ENCODE measurements at places on chromosomes 6 and 20.
A peak's percentile ranks its signal among the peaks of the same experiment; 100 is the strongest.

GRCh38 chr20:4038047-4038459, 22.7 kb upstream of the RNF24 start:
- no peak for DNase-seq

GRCh38 chr20:47672886-47673670, 112.2 kb downstream of the SULF2 start:
- DNase-seq: no peak

DNA sequence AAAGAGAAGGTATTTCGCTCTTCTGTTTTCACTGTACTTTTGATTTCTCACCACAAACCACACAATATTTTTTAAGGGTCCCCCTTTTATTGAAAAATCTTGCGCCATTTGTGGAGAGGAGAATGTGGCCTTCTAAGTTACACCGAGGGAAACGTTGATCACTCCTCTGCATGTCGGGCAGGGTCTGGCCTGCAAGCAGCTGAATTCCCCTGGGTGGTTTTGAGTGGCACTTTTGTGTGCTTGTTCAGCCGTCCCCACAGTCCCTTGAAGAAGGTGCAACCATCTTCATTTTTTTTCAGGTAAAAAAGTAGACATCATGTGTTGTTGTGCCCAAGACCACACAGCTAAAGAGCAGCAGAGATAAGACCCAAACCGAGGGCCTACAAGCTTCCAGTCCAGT, 6.1 kb downstream of the GPR31 start:
- DNase-seq: no peak

GRCh38 chr6:22146931-22147701, 149.7 kb downstream of the PRL start:
- DNase-seq: no peak

- DNase-seq: no peak
Measured at GRCh38 chr20:6668546-6668945, 98.9 kb upstream of the BMP2 start.

- no peak for DNase-seq
Measured at GRCh38 chr6:165831812-165832510, 168.9 kb upstream of the PDE10A start.

- no peak for DNase-seq
Measured at GRCh38 chr20:5146871-5147592, 20.2 kb downstream of the CDS2 start.

- peak; percentile 70 for DNase-seq
Measured at GRCh38 chr6:148166339-148166968, 176.2 kb upstream of the SASH1 start.

DNA sequence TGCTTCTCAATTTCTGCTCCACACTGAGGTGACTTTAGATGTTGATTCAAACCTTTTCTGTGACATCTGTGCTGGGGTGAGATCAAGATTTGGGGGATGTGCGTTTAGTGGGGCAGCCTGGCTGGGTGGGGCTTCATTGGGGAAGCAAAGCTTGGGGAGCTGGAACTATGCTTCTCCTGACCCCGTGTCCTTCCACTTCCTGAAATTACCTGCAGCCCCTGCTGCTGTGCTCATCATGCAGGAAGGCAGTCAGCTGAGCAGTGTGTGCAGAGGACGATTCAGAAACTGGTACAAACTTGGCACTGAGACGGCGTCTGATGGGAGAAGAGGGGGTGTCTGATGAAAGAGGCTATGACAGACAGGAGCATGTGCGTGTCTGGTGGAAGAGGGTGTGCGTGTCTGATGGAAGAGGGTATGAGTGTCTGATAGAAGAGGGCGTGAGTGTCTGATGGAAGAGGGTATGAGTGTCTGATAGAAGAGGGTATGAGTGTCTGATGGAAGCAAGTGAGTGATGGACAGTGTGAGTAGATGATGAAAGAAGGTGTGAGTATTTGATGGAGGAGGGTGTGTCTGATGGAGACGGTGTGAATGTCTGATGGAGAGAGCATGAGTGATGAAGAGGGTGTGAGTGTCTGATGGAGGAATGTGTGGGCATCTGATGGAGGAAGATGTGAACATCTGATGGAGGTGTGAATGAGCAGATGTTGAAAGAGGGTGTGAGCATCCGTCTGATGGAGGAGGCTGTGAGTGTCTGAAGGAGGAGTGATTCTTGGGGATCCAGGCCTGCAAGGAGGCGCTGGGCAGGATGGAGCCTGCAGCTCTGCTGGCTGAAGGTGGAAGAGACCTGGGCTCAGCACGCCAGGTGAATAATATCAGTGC, 103.4 kb downstream of the SYCP2 start:
- no peak for DNase-seq

- no peak for DNase-seq
Measured at GRCh38 chr6:94177429-94177828, 758.1 kb upstream of the EPHA7 start.

DNA sequence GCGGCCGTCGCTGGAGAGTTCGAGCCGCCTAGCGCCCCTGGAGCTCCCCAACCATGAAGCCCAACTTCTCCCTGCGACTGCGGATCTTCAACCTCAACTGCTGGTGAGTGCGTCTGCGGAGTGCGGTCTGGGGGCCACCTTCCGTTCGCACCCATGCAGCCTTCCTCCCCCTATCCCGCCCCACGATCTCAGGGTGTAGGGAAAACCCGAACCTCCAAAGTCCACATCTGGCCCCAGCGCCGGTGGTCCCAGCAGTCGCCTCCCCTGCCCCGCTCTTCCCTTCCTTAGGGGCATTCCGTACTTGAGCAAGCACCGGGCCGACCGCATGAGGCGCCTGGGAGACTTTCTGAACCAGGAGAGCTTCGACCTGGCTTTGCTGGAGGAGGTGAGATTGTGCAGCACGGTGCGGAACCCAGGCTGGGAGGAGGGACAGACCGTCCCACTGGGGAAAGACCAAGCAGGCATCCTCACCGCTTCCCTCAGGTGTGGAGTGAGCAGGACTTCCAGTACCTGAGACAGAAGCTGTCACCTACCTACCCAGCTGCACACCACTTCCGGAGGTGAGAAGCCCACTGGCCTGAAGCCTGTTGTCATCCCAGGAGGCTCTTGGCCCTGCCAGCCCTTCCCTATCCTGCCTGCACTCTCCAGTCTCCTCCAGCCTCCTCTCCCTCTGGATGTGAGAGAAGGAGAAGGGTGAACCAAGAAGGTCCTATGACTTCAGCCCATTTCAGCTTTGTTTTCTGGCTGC, 719 bp downstream of the SMPD2 start:
- DNase-seq: no peak

DNA sequence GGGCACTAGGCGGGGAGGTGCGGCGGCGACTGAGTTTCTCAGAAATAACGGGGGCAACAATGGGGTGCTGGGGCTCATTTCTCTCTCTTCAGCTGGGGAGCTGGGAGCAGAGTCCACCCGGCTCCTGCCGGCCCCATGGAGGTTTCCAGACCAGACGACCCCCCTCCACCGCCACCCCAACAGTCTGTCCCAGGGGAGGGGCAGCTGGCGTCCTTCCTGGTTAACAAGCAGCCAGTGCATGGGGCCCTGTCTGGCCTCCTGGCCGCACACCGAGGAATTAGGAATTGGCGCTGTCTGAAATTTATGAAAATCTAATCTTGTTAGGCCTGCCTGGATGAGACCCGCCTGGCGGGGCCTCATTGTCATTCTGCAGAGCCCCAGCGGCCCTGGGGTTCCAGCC, 42.4 kb downstream of the PMEPA1 start:
- DNase-seq: no peak

- DNase-seq: no peak
Measured at GRCh38 chr20:49115564-49115963, 69.5 kb downstream of the CSE1L start.

- DNase-seq: no peak
Measured at GRCh38 chr6:166473886-166474571, 91.3 kb upstream of the MPC1 start.

DNA sequence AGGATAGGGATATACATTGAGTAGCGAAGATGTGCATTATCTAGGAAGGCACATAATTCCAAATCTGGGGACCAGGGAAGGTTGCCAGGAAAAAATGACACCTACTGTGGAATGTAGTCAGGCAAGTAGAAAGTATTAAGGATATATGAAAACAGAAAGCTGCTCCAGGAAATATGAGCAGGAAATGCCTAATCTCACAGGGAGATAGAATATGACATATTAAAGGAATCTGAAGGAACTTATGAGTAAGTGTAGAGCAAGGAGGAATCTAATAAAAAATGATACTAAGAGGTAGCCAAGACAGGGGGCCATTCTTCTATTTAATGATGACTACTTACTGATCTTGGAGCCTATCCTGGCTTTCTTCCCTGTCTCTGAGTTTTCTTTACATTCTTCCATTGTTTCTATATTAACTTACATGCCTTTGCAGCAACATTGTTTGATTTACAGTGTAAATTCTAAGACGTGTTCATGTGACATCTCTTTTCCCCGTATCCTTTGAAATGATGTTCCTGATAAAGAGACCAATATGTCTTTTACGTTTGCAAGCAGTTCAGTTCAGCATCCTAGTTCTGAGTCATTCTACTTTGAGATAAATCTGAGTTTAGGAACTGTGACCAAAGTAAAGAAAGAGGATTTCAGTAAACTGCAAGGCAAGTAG, 58.6 kb downstream of the TINAG start:
- DNase-seq: no peak

DNA sequence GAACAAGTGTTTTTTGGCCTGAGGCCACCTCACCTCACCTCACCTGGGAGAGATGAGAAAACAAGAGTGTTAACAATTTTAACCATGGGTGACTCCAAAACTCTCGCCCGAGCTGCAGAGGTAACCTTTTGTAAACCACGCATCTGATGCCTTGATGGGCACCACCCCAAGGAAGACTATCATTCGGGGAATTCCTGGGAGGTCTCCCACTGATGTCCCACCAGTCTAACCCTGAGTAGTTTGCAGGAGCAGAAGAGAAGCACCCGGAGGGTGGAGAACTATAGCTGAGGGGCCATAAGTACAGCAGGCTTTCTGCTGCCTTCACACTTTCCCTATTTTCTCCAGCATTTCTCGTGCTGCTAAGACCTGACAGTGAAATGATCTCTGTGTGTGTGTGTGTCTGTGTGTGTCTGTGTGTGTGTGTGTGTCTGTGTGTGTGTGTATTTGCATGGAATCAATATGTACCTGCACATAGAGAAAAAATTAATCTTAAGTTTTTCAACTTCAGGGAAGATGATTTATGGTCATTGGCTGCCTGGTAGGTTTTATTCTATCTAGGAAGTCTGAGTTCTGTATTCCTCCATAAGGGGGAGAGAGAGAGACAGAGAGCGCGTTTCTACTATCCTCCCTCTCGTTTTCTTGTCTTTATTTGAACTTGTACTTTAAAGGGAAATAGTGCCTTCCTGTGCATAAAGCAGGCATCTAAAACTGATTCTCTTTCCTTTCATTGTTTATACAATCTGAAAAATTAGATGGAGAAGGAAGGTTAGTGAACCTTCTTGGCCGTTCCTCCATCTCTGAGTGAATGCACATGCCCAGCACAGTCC, 75.8 kb downstream of the CAP2 start:
- no peak for DNase-seq

GRCh38 chr6:131575834-131576478, 2.9 kb downstream of the ARG1 start:
- no peak for DNase-seq

DNA sequence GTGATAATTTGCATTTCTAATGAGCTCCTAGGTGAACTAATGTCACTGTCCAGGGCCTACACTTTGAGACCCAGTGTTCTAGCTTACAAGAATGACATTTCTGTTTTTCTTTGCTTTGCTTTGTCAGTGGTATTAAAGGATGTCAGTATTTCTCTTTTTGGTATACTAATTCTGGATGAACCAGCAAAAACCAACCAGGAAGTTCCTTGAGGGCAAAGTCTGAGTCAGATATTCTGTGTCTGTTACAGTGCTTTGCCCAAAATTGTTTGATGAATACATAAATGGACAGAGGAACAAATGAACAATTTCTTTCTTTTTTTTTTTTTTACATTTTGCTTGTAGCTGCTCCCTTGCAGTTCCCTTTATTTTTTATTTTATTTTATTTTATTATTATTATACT, 15.4 kb downstream of the COQ3 start:
- no peak for DNase-seq

GRCh38 chr6:126618639-126619343, 278.9 kb downstream of the CENPW start:
- DNase-seq: no peak

GRCh38 chr6:163708466-163708865, 293.9 kb downstream of the QKI start:
- no peak for DNase-seq

GRCh38 chr20:64011366-64011779, 24.6 kb upstream of the C20orf204 start:
- no peak for DNase-seq

DNA sequence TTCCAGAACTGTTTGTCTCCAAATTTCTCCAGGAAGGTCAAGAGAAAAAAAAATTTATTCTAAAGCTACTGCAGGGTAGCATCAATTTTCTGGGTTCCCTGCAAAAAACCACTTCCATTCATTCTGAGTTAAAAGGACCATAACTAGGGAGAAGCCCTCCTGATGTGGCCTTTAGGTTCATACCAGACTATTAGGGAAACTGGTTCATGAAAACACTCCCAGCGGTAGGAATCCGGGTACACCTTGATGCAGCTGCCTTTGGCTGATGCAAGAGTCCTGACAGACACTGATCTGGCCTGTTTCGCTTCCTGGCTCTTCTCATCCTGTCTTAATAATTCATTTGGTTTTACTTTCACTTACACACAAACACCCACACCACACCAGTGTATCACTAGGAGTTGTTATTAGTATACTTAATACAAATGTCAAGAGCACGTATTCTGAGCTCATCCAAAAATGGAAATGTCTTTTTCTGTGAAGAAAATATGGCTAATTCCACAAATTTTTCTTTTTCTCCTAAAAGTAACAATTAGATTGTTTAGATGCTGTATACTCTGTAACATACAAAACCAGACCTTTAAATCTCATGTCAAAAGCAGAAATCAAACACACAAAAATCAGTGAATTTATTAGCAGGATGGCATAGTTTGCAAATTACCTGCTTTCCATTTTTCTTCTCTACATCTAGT, 38.4 kb upstream of the ARHGAP18 start:
- DNase-seq: no peak

GRCh38 chr20:9258901-9259300, 190.0 kb downstream of the PLCB4 start:
- no peak for DNase-seq

DNA sequence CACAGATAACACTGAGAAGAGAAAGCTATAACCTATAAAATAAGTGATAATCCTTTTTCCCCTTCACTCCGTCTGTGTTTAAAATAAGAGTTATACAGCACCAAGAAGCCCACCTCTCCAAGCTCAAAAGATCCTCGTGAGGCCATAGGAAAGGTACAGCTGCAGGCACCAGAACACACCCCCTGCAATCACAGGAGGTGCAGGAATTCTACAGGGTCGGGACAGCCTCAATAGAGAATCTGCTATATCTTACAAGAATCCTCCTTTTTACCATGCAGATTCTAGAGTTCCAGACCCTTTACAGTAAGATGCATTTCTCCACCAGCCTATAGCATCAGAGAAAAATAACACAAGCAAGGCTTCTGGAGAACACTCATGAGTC, 5.0 kb upstream of the ADGRF1 start:
- DNase-seq: no peak

GRCh38 chr6:85670573-85670972, 27.9 kb upstream of the SYNCRIP start:
- no peak for DNase-seq

GRCh38 chr6:30325150-30325872, 1.4 kb upstream of the TRIM39 start:
- DNase-seq: no peak

GRCh38 chr6:4717856-4718255, 58.3 kb upstream of the CDYL start:
- no peak for DNase-seq
